Fibroblast of upper back skin (primary cell): ENCODE measurements at places on chromosomes 5 and 9.

GRCh38 chr5:109784687-109785086 lies 95.0 kb downstream of the MAN2A1 start:
- DNase-seq: peak; percentile 5

- peak; percentile 52 for DNase-seq
Observed at GRCh38 chr9:108113596-108113995, 624.0 kb upstream of the KLF4 start.

DNA sequence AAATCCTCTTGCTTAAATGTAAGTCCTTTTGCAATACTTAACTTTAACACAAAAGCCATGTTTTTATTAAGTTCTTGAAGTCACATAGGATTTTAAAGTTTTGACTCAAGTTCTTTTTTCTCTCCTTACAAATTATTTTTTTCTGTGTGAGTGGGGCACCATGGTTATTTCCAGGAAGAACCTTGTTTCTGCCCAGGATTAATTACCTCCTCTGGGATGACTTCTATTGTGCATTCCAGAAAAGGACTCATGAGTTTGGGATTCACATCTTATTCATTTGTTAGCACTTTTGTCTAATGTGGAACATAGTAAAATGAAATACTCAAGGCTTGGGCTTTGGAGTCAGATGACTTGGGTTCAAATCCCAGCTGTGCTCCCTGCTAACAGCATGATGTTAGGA lies 421.4 kb upstream of the WWC1 start:
- peak; percentile 82 for DNase-seq

DNA sequence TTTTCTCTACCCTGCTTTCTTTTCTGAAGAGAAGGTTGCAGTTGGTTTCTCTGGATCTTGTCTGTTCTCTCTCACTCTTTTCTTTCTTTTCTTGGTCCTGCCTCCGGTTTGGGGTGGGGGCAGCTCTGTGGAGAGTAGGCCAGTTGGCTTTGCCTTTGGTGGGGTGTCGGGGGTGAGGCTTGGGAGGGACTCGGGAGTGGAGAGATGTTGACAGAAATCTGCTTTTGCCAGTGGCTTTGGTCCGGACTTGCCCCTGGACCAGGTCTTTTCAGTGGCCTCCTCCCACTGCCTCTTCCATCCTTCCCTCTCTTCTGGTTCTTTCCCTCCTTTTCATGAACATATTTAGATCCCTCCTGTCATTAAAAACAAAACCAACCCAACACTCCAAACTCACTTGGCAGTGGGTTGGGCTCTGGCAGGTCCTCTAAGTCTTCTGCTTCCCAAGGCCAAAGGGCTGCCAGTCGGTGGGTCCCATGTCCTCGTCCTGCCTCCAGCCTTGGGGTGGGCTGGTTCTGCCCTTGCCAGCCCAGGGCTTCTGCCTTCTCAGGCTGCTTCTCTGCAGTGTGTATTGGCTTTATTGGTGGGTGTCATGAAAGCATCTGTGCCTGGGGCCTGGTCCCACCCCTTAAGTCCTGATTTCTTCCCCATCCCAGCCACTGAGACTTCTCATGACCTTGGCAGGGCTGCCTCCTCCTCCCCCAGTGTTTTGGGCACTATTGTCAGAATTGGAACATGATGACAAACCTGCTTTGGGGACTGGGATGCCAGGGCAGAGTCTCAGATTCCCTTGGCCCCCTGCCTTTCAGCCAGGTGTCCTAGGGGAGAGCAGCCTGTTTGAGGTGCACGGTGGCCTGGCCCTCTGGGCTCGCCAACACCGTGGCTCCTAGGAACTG lies 16.9 kb downstream of the ANKRD33B start:
- DNase-seq: no peak

- no peak for DNase-seq
Observed at GRCh38 chr5:149731332-149731616, 1.2 kb downstream of the PPARGC1B start.

GRCh38 chr9:105737205-105737604 lies 42.9 kb downstream of the TMEM38B start:
- no peak for DNase-seq

DNA sequence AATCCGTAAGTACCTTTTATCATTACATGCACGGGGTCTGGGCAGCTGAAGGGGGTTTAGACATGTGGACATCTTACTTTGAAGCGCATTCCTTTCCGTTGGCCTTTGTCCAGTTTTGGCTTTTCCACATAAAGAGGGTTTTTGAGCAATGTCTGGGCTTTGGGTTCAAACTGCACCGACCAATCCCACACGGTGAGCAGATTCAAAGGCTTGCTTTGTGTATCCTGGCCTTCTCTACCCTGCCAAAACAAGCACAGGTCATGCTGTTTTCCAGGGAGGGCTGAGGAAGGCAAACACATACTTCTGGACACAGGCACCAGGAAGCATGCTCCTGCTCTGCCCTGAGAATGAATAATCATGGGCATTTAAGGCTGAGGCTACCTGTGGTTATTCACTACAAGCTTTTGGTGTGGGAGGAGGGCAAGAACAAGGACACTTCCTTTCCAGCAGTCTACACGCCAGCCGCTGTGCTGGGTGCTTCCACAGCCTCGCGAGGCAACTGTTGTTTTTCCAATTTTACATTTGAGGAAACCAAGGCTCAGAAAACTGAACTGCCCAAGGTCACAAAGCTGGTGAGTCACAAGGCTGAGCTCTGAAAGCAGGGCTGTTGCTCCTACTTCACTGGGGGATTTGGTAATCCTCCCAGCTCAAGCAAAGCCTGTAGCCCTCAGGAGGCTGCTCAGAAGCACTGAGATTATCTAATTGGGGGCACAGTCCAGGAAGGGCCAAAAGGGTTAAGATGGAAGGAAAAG lies 59.8 kb upstream of the GOLPH3 start:
- DNase-seq: peak; percentile 48

GRCh38 chr5:148973455-148973854 lies 89.4 kb downstream of the SH3TC2 start:
- peak; percentile 71 for DNase-seq
